Aortic smooth muscle cell (primary cell): ENCODE measurements at places on chromosomes 16 and 17. TPM values are rescaled to one million over a fixed set of nuclear protein-coding genes. Genes with fewer than 3 reads are reported as not detected.

PPY gene
- total RNA-seq, result not detected in 2 replicates

MYH8 gene
- total RNA-seq, result not detected in 2 replicates

C17orf107 gene
- 1.9 and 2.9 TPM in 2 replicates for total RNA-seq

OR3A2 gene
- total RNA-seq, result 0.06 TPM in 1 of 2 replicates, not detected in the other

NHERF2 gene
- total RNA-seq, result 98.1 and 182 TPM in 2 replicates

TBC1D3K gene
- not detected in 2 replicates for total RNA-seq

KRTAP16-1 gene
- total RNA-seq, result not detected in 2 replicates

METTL26 gene
- 77.3 and 88.6 TPM in 2 replicates for total RNA-seq

ZG16B gene
- 0.25 and 3.7 TPM in 2 replicates for total RNA-seq

ITGAL gene
- under 0.01 TPM in 2 replicates for total RNA-seq

TEX14 gene
- under 0.01 TPM in 2 replicates for total RNA-seq

TAT gene
- not detected in 2 replicates for total RNA-seq

CORO1A gene
- total RNA-seq, result 0.56 and 0.79 TPM in 2 replicates

KRTAP9-9 gene
- total RNA-seq, result not detected in 2 replicates

CTU2 gene
- 11.3 and 17.6 TPM in 2 replicates for total RNA-seq

SGF29 gene
- total RNA-seq, result 6.1 and 6.2 TPM in 2 replicates

AOC3 gene
- total RNA-seq, result 0.26 and 0.44 TPM in 2 replicates

ABCA8 gene
- total RNA-seq, result 106 and 202 TPM in 2 replicates

SOX8 gene
- total RNA-seq, result 1.4 and 4.5 TPM in 2 replicates

ADAP2 gene
- 0.79 and 1.3 TPM in 2 replicates for total RNA-seq

RASD1 gene
- total RNA-seq, result 2.4 and 3.6 TPM in 2 replicates

SLC6A2 gene
- total RNA-seq, result not detected in 2 replicates
